Astrocyte of the hippocampus (primary cell): ENCODE measurements at places on chromosomes 3 and 15.

DNA sequence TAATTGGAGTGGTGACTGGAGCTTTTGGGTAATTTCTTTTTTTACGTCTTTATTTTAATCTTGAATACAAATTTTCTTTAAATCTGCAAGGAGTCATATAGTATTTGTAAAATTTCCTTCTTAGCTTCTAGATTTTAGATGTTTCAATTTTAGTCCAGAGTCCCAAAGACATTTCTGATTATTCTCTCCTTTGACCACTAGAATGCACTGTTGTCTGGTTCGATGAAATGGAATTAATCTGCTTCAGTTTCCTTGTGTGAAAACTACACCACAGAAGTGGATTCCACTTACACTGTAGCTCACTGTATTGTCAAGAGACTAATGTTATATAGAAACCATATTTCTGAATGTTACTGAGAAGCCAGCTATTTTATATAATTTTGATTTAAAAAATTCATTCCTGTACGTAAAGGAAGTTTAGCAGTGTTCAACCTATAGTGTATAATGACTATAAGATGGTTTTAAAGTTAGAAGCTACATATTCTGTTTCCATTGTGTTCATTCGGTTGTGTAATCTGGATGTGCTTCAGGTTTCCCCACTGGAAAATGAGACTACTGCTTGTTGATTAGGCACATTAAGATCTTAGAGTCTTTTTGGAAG is 6.1 kb downstream of the GRAMD1C start:
- DNase-seq: peak; percentile 65

- no peak for DNase-seq
These were observed 92.3 kb downstream of the TMEM212 start for GRCh38 chr3:171935261-171936123.

DNA sequence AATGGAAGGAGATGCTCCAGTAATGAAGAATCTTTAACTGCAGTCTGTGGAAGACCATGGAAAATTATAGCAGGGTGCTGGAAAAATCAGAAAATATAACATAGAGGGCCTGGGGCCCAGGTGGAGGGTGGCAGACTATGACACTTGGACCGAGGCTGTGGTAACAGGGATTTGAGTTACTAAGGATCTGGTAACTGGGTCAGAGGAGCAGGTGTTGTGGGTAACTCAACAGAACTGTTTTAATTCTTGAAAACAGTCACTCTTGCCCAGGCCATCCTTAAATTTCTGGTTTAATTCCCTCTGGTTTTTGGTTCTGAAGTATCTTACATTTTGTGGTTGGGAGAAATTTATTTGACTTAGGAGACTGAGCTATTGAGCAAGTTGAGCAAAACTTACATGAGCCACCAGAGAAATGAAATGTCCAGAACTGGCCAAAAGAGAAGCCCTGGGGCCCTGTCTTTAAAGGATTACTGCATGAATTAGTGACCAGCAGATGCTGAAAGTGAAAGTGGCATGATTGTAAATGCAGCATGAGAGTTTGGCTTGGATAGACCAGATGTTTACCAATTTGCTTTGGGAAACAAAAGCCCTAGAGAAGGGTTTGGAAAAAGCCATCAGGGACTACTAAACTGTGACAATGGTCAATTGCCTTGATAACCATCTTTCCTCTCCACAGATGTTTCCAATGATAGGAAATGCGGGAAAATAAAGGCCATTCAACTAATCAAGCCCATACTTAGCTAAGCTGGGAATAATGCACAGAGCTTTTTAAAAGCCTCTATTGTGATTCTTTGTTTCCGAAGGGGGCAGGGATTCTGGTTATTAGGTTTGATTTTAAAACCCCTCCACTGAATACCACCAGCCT is 374.9 kb upstream of the TGFBR2 start:
- DNase-seq: peak; percentile 28

- peak; percentile 51 for DNase-seq
These were observed 613.4 kb downstream of the MCTP2 start for GRCh38 chr15:94844538-94845389.

- DNase-seq: no peak
These were observed 327.9 kb upstream of the TRIM42 start for GRCh38 chr3:140349938-140350337.

DNA sequence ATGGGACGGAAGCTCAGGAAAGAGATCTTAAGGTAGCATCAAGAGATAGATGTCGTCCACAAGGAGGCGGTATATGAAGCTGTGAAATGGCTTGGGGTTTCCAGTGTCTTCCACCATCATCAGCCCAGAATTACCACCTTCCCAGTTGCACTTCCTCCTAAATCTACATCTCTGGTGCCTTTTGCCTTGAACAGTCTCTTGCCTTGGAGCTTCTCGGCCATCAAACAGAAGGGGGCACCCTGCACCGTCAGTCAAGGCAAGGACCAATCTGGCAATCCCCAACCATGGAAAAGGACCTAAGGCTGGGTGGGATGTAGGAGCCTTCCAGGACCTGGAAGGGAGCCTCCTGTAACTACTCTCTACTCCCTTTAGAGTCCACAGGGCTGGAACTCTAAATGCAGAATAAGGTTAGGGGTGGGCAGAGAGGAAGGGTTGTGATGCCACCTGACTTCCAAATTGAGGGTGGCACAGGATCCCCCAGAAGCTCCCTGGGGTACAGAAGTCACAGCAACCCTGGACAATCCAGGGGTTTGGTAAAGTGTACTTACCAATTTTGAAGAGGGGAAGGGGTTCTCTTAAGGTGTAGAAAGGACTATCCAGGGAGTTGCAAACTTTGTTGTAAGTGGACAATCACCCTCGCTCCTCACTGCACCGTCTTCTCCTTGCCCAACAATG is 1.0 kb upstream of the RYR3 start:
- DNase-seq: peak; percentile 46

DNA sequence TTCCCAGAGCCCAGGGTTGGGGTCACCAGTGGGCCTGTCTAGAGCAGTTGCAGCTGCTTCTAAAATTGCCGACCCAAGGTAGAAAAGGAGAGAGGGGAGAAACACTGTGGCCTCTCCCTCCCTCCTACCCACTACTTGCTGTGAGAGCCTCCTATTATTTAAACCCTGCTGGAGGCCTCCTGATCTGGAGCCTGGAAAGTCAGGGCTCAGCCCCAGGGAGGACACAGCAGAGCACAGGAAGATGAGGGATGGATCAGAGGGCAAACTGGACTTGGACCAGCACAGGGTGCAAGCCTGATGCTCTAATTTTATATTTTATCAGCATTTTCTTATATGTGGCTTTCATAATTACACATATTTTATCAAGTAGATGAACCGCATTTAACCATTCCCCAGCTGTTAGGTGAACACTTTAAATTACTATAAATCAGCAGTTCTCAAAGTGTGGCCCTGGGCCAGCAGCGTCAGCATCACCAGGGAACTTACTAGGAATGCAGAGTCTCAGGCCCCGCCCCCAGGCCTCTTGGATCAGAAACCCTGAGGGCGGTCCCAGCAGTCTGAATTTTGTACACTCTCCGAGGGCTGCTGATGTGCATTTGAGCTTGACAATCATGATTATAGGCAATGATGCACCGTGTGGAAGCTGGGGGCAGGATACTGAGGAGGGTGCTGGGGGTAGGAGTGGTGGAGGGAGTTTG is 26.7 kb downstream of the SMAD3 start:
- DNase-seq: no peak
